Glutamatergic neuron (in vitro differentiated cells): ENCODE measurements at places on chromosomes 7 and 10.
A peak's percentile ranks its signal among the peaks of the same experiment; 100 is the strongest.

DNA sequence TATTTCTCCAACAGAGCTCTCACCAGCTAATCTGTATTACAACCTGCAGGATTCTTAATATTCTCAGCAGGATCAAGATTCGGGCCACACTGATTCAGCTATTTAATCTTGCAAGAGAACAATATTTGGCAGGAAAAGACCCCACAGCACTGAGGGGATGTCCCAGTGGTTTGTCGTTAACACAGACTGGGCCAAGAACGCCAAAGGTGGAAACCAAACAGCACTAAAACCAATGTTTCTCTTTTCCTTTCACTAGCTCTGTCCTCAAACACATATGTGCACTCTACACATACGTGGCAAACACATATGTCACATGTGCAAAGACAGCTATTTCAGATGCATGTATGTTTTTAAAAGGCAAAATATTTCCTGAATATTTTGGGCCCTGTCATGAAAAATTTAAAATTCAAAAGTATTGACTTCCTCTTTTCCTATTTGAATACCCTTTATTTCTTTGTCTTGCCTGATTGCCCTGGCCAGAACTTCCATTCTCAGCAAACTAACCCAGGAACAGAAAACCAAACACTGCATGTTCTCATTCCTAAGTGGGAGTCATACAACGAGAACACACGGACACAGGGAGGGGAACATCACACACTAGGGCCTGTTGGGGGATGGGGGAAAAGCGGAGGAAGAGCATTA lies 51.7 kb upstream of the NEBL start:
- no peak for DNase-seq

GRCh38 chr7:122257056-122257455 lies 47.5 kb downstream of the FEZF1 start:
- no peak for DNase-seq

GRCh38 chr7:140418653-140419052 lies 14.8 kb downstream of the RAB19 start:
- no peak for DNase-seq

GRCh38 chr7:156898938-156899337 lies 6.0 kb upstream of the LMBR1 start:
- DNase-seq = no peak

GRCh38 chr10:131174651-131175540 lies 136.6 kb downstream of the TCERG1L start:
- no peak for DNase-seq

- DNase-seq = no peak
Measured at GRCh38 chr7:48540746-48541145, 369.5 kb downstream of the ABCA13 start.

GRCh38 chr7:94332571-94332970 lies 62.1 kb upstream of the COL1A2 start:
- DNase-seq = no peak

DNA sequence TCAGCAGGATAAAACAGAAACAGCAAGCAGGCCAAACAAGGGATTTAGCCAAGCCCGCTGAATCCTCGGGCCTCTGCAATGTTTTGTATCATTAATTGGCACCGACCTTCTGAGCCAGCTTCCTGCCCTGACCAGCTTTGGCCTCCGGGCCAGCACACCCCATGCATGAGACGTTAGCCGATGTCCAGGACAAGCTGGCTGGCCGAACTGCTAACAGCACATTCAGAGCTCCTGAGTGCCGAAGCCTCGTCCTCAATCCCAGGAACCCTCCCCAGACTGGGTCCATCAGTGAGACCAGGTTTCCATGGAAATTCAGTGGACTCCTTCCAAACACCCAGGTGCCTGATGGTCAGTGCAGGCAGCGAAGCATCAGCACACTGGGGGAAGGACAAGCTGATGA lies 134.3 kb upstream of the PFKP start:
- no peak for DNase-seq

GRCh38 chr7:156662277-156662676 lies 21.7 kb downstream of the RNF32 start:
- no peak for DNase-seq

DNA sequence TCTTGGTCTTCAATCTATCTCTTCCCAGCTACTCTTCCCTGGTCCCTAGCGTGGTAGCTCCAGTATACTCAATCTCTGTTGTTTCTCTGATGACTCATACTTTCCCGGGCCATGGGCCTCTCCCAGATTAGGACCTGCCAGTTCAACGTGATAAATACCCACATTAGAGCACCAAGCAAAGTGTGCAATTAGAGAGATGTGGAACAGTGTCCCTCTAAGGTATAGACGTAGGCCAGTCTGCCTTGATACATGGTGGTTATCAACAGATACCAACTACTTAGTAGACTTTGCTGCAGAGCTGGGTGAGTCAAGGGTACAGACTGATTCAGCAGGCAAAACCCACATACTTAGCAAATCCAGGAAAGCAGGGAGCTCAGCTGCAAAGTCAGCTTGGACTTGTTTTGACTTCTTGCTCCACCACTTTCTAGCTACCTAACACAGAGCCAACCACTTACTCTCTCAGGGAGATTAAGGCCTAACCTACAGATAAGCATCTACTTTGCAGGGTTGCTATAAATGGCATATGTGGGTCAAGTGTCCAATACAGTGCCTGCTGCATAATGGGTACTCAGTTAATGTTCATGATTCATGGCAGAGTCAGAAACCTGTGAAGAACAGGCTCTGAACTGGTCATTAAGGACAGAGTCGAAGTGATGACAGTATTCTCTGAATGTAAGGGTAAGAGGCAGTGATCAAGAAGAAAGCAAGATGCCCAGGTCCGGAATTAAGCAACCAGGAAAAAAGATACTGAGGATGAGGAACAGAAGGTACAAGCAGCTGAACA lies 176.1 kb downstream of the CHN2 start:
- no peak for DNase-seq

GRCh38 chr7:16044645-16045044 lies 358.2 kb upstream of the MEOX2 start:
- DNase-seq = no peak

DNA sequence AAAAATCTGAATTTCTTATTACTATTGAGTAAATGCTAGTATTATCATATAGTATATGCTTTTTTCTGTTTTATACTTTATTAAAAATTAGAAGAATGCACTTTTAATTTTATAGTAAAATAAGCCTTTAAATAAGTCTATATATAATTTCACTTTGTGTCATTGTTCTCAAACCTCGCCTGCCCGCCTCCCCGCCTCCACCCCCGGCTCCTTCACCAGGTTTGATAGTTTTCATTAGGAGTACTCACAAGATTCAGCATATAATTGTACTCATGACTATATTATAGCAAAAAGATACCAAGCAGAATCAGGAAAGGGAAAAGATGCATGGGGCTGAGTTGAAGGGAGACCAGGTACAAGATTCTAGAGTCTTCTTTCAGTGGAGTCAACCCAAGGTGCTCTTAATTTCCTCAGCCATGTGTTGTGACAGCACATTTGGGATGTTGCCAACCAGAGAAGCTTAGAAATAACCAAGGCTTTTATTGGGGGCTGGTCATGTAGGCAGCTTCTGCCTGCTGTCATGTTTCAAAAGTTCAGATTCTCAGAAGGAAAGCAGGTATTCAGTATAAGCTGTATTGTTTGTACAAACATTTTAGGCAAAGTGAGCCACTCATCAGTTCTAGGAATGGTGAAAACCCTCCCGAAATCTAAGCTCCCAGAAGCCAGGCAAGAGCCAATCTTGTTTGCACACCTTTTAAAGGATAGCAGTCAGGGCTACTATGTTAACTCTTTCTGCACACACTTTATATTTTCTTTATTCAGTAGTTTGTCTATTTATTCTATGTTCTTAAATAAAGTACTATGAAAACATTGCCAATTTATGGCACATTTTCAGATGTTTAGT lies 12.3 kb downstream of the NHLRC2 start:
- DNase-seq = no peak

GRCh38 chr7:44065431-44066110 lies at the start of gene PGAM2:
TSS of gene PGAM2 (minus strand) at chr7:44065567. CDS start at chr7:44065529, 38 bp downstream.
- peak; percentile 55 for DNase-seq

DNA sequence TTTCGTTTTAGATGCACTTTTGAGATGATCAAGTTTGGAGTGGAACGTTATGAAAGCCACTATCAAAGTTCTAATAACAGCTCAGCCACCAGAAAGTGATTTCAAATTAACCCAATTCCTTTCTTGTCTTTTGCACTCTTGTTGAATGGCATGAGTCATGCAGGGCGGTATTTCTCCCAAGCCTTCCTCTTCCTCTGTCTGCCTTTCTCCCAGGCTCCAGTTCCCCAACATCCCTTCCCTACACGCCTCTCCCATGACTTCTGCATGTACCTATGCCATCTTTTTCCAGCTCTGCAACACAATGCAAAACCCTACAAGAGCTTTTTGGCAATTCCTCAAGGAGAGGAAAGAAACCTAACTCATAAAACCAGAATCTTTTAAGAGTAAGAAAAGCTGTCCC lies 21.8 kb upstream of the NPS start:
- no peak for DNase-seq

- no peak for DNase-seq
Measured at GRCh38 chr10:43665054-43665453, 16.4 kb upstream of the ZNF32 start.

DNA sequence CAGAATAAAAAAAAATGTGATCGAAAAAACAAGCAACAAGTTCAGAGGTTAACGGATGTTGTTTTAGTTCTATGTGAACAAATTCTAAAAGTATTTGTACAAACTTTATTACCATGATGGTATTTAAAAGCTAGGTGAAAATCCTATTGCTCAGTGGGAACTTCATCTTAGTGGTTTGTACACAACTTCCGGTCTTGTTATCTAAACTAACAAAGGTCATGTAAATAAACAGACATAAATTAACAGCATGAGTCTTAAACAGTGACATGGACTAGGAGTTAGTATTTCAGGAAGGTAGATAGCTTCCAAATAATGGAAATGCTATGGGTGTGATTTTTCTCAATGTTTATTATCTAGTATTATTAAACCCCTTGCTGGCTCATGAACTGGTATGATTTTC lies 83.8 kb downstream of the SPAG6 start:
- DNase-seq = no peak

DNA sequence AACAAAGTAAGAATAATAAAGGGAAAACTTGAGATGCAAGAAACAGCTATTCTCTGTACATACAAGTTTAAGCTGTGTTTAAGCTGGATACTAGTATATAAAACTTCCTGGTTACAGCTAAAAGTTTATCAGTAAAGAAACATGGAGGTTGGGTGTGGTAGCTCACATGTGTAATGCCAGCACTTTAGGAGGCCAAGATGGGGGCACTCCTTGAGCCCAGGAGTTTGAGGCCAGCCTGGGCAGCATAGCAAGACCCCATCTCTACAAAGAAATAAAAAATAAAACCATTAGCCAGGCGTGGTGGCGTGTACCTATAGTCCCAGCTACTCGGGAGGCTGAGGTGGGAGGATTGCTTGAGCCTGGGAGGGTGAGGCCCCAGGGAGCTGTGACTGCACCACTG lies 3.2 kb downstream of the RSU1 start:
- no peak for DNase-seq

GRCh38 chr10:99266383-99266782 lies 30.7 kb upstream of the HPSE2 start:
- DNase-seq = no peak

- no peak for DNase-seq
Measured at GRCh38 chr10:100895346-100895745, 17.4 kb upstream of the SLF2 start.

GRCh38 chr10:32349199-32349585 lies 2.2 kb upstream of the EPC1 start:
- no peak for DNase-seq

GRCh38 chr7:7639847-7640220 lies 718 bp upstream of the UMAD1 start:
- no peak for DNase-seq

GRCh38 chr10:52771534-52772445 lies 794 bp downstream of the MBL2 start:
- no peak for DNase-seq

DNA sequence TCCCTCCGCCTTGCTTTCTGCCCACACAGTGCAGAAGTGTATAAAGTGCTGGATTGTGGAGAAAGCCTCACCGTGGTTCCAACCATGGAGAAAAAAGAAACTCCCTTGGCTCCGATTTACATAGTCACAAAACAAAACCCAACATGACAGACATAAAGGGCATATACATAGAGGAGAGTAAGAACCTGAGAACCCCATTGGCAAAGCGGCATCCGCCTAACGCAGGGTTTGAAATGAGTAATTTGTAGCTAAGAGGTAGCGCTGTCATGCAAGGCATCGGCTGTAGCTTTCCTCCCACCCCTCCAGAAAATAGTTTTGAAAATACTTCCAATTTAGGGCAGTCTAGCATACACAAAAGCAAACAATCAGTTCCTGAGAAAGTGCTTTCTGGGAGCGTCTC lies 126.0 kb upstream of the NRBF2 start:
- DNase-seq = no peak

DNA sequence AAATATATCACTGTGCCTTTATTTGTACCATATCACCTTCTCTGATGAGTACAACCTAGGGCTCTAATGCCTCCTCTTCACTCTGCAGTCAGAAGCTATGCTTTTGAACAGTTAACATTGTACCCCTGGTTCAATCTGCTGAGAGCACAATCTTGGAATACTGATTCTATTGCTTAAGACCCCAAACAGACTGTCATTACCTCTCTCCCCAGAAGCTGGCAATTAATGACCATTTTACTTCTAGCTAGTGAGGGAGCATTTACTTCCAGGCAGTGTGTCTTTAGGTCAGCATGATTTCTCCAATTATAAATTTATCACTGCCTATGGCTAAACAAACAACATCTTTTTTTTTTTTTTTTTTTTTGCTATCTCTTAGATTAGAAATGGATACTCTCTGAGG lies 36.0 kb upstream of the SPOCK2 start:
- DNase-seq = no peak

DNA sequence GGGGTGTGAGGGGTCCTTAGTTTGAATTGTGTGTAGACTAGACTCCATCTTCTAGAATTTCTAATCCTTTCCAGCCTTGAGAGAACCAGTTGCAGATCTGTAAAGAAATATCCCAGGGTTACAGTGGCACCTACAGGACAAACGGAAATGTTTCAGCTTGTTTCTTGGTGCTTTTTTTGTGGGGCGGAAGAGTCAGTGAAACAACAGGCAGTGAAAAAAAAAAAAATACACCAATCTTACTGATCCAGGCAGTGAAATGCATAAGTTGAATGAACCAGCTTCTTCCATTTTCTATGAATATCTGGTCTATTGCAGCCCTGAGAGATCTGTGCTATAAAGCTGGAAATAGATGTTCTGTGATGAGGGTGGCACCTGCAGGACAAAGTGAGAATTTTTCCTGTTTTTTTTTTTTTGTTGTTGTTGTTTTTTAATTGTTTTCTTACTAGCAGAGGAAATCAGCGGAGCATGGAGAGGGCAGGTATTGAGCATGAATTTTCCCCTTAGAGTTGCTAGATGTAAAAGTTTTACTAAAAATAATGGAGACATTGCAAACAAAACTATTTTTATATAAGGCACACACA lies 81.9 kb upstream of the DYNC1I1 start:
- no peak for DNase-seq
